ENCODE measurements at places on chromosomes 1 and 21.
A peak's percentile ranks its signal among the peaks of the same experiment; 100 is the strongest.

GRCh38 chr1:203754455-203754864 lies 10.5 kb upstream of the LAX1 start:
- DNase-seq: peak; percentile 29

DNA sequence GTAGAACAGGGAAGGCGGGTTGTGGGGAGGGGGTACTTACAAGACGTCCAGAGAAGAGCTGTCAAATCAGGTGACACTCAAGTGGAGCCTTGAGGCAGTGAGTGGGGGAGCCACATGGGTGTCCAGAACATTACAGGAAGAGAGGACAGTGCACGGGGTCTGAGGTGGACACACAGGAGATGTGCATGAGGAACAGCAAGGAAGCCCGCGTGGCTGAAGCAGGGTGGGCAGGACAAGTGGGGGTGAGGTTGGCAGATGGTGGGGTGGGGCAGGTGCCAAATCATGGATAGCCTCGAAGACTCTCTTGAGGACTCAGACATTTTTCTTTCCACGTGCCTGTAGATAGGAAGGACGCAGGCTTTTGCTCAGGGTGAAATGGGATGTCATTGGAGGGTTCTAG lies 921 bp downstream of the SMPDL3B start:
- DNase-seq: no peak

DNA sequence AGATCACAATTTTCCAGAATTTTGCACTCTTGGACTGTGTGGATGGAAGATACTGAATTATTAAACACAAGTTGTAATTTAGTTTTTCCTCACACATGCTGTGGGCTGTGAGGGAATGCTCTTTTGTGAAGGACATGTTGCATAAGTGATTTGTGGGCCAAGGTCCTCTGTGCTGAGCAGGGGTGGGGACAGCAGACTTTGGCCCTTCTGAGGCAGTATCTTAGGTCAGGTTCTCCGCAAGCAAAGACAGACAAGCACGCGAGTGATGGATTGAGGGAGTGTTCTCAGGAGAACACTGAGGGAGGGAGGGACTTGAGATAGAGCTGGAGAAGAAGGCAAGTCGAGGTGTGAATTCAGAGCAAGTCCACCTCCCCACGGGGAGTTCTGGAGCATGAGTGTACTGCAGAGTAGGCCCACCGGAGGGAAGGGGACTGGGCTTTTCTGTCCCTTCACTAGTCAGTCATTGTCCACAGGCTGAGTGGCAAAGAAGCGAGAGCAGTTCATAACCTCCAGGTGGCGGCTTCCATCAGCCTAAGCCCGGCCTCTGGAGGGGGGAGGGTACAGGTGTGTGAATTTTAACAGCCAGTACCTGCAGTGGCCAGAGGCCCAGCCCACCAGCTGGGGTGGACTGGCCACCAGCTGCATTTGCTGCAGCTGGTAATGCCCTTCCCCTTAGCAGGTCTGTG lies 19.1 kb upstream of the CD101 start:
- no peak for DNase-seq

DNA sequence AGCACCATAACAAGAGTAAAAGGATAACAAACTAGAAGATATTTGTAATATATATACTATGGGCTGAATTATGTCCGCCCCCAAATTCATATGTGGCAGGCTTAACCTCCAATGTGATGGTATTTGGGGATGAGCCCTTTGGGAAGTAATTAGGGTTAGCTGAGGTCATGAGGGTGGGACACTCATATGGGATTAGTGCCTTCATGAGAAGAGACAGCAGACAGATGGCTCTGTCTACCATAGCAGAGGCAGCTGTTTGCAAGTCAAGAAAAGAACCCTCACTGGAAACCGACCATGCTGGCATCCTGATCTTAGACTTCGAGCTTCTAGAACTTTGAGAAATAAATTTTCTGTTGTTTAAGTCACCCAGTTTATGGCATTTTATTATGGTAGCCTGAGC lies 303.6 kb downstream of the LMO4 start:
- DNase-seq: no peak

DNA sequence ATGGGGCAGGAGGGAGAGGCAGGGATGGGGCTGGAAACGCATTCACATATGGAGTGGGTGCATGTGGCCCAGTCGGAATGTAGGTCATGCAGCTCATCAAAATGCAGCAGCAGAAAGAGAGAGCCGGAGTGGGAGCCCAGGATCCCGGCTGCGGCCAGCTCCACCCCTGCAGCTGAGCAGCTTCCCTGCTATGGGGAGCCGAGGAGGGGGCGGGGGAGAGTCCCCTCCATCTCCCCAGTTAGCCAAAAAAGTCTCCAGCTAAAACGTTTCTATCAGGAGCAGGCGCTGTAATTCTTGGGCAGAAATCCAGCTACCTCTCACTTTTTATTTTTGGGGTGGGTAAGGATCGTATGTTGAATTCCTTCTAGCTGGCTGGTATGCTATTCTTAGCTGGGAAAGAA lies 39.7 kb downstream of the MRPL37 start:
- DNase-seq: no peak

- no peak for DNase-seq
These were observed 9.1 kb downstream of the TMEM9 start for GRCh38 chr1:201145132-201145531.

DNA sequence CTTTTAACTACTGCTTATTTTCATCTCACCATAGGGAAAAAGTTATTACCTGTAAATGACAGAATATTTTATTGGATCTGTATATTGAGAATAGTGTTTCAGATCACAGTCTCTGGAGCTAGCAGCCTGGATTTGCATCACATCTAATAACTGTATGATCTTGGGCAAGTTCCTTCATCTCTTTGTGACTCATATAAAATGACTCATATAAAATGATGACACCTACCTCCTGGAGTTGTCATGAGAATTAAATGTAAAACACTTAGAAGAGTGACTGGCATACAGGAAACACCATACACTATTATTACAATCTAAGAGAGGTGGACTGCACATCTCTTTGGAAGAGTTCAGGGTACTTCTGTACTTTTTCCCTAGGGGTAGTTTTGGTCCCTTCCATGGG lies 421.3 kb downstream of the NEGR1 start:
- DNase-seq: no peak

DNA sequence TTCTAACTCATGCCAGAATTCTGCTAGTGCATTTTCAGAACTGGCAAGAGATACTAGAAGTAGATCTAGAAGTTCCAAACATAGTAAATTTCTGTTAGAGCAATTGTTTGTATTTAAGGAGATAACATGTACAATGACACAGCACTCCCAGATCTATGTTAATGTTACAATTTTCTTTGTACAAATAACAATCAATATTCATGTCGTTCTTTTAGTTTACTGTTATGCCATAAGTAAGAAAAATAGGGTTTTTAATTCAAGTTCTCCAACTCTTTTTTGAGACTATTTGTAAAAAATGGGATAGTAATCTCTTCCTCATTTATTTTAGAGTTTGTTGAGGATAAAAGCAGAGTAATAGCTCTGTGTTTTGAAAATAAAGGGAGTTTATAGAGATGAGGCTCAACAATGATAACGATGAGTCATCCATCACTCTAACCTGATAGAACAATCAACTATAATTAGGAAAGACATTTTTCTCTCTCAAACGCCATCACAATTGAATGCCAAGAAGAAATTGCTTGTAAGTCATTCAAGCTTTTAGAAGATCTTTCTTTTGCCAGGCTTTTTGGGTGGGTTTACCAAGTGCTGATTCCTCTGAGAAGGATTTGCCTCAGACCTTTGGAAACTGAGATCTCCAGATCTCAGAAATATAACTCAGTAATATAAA lies 638 bp downstream of the CD84 start:
- no peak for DNase-seq

DNA sequence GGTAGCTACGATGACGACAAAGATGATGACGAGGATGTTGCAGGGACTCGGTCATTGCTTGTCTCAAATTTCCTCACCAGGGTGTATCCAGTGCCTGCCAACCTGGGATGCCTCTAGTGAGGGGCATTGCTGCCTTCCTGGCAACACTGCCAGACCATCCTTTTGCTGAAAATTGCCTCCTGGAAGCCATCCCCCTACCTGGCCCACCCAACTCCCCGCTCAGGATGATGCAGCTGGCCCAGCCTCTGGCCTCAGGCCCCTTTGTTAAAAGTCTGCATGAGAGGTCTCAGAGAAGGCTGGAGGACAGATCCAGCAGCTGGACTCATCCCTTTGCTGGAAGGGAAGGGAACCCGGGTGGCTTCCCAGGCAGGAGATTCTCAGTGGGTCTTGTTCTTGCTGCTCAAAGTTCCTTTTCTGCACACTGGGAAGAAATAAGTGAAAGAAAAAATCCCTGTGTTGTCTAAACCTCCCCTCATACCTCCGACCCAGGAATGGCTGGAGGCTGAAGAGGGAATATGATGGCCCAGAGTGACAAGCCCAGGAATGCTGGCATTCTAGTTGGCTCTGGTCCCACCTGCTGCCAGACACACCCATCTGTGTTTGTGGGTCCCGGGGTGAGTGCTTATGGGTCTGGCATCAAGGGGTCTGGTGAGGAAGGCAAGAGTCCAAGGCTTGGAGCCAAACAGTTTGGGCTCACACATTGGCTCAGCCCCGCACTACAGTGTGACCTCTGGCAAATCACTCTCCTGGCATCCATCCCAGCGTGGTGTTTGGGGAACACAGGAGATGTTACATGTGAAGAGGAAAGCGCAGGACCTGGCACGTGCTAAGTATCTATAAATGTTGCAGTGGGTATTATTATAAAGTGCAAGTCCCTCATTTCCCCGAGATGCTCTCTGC lies 6.7 kb upstream of the FNDC5 start:
- no peak for DNase-seq

- DNase-seq: no peak
These were observed 47.9 kb upstream of the SLC44A3 start for GRCh38 chr1:94772230-94772641.

GRCh38 chr1:79004916-79005315 lies 1.6 kb downstream of the ADGRL4 start:
- no peak for DNase-seq

DNA sequence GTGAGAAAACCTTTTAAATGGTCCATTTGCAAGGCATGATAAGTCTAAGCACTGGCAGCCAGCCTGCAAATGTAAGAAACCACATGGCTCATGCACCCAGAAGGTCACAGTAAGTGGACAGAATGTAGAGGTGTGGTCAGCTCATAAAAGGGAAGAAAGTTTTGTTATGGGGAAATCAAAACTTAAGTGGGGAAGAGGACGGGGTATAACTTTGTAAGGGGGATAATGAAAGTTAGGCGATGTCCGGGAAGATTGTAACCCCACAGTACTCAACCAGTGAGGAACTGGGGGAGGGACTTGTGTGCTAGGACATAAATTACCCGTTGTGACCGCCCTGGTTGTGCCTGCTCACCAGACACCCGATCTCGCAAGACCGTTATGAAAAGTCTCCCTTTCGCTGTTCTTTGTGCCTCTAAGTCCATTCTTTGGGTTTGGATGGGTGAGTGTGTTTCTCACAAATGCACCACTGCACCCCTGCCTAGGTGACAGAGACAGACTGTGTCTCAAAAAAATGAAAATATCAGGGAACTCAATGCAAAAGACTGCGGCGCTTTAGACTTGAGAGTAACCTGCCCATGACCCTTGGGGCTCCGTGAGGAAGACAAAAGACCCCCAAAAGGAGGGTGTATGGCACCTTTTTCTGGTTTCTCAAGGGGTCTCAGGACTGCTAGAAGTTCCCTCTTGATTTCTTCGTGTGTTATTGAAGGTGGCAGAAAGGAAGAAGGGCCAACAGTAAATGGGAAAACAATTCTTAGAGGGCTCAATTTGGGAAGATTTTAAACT lies 28.6 kb upstream of the ZNF496 start:
- DNase-seq: no peak

DNA sequence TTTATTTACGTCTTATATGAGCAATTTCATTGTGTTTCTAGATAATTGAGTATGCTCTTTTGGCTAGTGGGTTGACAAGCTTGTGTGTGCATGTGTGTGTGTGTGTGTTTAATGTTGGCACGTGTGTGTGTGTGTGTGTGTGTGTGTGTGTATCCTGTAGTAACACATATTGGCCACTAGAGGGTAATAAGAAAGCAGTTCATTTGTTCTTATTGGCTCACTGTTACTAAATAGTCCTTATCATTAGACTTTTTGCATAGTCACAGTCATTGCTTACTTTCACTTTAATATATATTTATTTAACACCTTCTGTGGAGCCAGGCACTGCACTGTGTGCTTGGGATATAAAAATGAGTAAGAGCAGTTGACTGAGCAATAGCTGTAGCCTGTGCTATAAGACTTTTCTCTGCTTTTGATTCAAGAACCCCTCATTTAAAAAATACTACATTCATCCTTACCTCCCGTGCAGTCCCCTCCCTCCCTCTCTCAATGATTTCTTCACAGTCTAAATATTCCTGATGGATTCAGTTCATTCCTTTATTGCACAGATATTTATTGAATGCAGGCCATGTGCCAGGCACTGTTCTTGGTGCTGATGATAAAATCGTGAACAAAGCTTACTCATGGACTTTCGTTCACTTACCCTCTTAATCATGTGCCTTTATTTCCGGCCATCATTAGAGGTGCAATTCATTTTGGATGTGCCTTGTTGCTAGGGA lies 96.7 kb downstream of the DYRK1A start:
- no peak for DNase-seq

DNA sequence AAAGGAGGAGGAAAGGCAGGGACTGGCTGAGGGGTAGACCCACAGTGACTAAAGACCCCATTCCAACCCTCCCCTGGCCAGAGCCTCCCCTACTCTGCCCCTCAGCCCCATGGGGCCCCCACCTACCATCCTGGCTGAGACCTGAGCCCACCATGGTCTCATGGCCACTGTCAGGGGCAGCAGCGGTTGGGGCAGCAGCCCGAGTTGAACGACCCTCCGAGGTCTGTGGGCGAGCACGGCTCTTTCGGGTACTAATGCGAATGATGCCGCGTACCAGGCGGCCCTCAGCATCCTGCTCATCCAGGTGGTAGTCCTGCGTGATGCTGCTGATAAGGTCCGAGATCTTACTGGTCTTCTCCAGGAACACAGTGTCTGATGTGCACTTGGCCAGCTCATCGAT lies 9.1 kb downstream of the KDF1 start:
- DNase-seq: no peak

- no peak for DNase-seq
These were observed 2.8 kb downstream of the HPDL start for GRCh38 chr1:45329445-45329844.

DNA sequence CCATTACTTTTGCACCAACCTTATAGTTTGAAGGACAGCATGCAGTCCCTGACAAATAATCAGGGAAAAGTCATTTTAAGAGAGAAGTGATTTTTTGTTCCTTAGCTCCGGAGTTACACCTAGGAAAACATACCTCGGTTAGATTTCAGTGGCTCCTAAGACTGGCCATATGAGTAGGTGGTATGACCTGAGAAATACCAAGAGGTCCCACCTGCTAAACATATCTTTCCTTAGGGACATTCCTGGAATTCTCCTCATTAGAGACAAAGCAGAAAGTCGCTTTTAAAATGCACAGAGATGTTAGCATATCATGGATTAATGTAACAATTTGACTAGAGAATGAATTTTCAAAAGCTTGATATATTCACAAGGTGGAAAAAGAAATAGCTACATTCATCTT lies 84.2 kb upstream of the RNPC3 start:
- DNase-seq: no peak

GRCh38 chr21:28904961-28905435 lies 87.7 kb downstream of the LTN1 start:
- no peak for DNase-seq

GRCh38 chr1:231419147-231419546 lies 2.9 kb downstream of the EGLN1 start:
- DNase-seq: no peak
